Stimulated activated CD8-positive, alpha-beta memory T cell treated with anti-CD3 and anti-CD28 coated beads, Interleukin-4, amount 100 ng/mL, for 1 hour (primary cell): ENCODE measurements at places on chromosomes 7 and 10.

DNA sequence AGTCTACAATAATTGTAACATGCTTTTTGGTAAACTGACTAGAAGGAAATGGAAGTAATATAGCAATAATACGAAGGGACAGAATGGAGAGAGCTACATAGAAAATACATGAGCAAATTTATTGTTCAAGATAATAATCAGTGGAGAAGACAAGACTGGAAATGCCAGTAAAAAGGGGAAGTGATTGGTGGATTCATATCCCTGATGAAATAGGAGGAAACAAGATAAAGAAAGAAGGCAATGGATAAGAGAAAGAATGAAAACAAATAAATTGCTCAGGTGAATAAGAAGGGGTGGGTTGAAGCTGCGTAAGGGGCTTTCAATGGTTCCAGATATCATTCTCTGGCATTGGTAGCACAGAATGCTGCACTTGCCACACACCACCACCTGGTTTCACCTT, 135.9 kb downstream of the LRRN3 start:
- no peak for DNase-seq

GRCh38 chr10:131636841-131637724, 263.7 kb upstream of the PPP2R2D start:
- DNase-seq, result no peak

DNA sequence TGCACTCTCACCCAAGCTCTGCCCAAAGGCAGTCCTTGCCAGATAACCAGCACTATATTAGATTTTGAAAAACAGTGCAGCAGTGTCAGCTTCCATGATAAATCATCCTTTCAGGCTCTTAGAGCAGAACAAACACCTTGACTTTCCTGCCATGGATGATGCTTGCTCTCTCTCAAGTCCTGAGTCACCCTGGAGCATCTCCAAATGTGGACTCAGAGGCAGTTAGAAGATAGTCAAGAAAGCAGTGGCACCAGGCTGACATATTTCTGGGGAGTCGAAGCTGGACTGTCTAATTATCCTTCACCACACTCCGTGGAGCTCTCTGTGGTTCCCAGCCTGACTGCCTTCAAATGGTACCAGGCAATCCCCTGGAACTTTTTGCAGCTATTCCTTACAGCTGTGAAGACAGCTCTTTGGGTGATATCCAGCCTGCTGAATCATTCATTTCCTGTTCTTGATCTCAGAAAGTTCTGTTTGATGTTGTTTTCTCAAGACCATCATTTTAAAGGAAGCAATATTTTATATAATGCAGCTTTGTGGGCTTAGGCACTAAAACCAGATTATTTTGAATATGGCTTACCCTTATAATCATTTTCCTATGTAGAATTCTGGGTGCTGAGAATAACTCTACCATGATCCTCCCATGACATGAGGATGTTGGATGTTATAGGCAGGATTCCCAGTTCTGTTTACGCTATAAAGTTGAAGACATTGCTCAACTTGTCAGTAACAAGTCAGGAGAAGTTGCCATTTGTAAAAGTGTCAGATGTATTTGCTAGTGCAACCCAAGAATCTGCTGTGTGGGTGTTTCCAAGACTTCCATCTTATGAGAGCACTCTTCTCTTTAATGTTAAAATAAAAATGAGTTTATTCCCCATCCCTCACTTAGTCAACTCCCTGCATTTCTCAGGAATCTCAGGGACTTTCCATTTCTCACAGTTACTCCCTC, 233.8 kb downstream of the C7orf25 start:
- DNase-seq, result no peak

DNA sequence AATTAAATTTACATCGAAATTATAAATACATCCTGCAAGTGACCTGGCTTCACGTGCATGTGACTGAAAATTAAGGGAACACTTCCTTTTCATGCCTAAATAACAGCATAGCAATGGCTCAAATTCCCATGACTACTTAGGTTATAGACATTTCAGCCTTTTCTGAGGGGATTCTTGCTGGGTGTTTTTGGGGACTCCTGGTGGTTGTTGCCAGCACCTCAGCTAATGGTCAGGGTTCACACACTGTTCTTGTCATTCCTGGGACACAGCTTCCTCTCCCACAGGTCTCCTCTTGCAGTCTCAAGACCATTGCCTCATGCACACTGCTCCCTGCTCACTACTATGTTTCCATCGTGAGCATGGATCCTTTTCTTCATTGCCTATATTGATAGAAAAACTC, 148.9 kb upstream of the GLI3 start:
- no peak for DNase-seq

DNA sequence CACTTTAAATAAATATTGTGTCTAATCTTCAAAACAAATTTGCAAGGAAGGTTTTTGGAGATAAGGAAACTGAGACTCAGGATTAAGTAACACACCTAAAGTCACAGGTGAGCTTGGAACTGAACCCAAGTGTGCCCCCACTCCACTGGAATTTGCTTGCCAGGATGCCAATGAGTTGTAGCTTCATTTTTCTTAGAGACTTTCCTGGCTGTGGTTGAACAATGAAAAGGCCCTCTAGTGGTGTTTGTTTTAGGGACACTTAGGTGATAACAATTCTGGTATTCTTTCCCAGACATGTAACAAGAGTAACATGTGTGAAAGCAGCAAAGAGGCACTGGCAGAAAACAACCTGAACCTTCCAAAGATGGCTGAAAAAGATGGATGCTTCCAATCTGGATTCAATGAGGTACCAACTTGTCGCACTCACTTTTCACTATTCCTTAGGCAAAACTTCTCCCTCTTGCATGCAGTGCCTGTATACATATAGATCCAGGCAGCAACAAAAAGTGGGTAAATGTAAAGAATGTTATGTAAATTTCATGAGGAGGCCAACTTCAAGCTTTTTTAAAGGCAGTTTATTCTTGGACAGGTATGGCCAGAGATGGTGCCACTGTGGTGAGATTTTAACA, 1.5 kb downstream of the IL6 start:
- no peak for DNase-seq

DNA sequence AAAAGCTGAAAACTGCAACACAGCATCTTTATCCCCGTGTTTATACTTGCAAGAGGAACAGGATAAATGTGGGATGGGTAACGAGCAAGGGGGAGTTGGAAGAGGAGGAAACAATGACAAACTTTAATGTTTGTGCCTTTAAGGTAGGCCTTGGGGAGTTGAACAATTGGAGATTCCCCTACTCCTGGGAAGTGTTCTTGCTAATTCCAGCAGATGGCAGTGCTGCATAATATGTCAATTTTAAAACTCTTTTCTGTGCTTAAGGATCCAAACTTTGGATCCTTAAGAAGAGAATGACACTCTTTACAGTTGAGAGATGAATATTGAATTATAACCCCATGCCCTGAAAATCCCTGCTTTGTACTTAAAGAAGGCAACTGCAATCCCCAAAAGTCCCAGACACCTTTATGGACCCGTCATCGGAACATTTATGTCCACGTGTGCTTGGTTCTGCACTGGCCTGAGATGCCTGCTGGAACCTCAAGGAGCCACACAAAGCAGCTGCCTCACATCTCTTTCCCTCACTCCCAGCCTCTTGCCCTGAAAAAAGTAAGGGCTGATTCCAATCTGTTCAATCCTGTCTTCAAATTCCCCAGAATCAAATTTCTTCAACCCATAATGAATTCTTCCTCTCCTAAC, 12.0 kb downstream of the IFIT5 start:
- DNase-seq, result no peak

- no peak for DNase-seq
Observed at GRCh38 chr10:25028711-25029110, 12.3 kb downstream of the THNSL1 start.

DNA sequence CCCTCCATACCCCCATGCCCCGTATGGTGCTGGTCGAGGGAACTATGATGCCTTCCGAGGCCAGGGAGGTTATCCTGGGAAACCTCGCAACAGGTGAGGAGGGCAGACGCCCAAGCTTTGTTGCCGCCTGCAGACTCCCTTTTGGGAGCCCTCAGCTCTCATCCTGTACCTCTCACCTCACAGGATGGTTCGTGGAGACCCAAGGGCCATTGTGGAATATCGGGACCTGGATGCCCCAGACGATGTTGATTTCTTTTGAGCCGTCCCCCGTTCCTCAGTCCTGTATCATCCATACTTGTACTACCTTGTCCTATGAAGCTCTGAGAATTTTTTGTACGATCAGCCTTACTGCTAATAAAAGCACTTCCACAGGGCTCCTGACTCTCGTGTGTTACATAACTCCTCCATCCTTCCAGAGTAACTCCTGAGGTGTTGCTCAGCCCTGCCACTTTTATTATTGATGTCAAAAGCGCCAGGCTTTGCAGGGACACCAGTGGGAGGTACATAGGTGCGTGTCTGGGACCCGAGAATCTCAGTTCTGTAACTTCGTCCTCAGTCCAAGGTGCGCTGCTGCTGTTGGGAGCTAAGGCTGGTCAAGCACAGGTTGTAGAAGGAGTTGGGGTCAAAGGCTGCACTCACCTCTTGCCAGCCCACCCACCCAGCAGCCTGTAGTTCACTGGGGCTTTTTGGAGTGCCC, 1.1 kb downstream of the UFSP1 start:
- no peak for DNase-seq

DNA sequence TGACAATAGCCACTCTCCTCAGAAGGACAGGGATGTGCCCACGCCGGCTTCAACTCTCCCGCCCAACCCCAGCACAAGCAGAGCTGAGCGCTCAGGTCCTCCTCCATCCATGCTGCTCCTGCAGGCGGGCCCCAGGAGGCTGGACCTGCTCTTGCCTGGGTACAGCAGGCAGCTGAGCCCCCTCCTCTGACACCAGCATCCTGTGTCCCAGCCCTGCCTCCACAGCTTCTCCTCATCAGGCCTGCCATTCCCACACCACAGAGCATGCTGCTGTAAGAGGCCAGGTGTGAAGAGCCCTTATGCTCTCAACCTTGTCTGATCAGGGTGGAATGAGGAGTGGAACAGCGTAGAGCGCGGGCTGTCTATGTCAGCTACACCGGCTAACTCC, 302.2 kb downstream of the PTPRN2 start:
- DNase-seq, result no peak

DNA sequence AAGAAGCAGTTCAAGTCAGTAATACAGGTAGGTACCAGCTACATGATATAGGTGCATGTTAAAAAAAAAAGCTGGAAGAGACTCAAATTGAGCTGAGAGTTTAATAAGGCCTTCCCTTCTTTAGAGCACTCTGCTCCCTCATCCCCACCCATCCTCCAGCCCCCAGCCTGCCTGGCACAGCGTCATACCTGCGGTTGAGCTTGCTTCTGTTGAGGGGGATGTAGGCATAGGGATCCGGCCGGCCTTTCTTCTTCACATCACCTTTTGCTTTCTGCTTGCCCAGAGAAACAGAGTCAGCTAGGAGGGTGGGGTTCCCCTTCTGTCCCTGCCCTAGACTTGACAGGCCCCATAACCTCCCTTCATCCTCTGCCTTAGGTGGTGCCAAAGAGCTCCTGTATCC, 23.8 kb upstream of the FRAT2 start:
- no peak for DNase-seq

GRCh38 chr10:31030800-31031199, 865 bp downstream of the ZNF438 start:
- DNase-seq, result no peak

GRCh38 chr7:12130609-12131008, 80.5 kb upstream of the TMEM106B start:
- no peak for DNase-seq

DNA sequence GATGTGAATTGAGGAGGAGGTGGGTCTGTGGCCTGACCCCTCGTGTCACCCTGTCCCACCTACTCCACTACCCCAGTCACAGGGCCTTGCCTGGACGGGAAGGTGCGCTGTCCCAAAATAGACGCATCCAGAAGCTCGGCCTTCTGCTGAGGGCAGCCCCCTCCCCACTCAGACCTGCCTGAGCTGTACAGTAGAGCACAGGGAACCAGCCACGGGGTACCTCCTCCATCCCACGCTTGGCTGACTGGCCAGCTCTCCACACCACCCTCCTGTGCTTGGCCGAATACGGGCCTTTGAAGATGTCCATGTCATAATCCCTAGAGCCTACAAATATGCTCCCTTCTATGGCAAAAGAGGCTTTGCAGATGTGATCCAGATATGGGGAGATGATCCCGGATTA, 88.3 kb downstream of the CHST15 start:
- no peak for DNase-seq

- DNase-seq, result no peak
Observed at GRCh38 chr7:134532180-134532953, 5.0 kb downstream of the AKR1B10 start.

GRCh38 chr10:131159771-131160170, 151.8 kb downstream of the TCERG1L start:
- DNase-seq, result no peak

- DNase-seq, result no peak
Observed at GRCh38 chr7:42690794-42691639, 220.9 kb downstream of the C7orf25 start.

GRCh38 chr10:124125305-124126116, 32.1 kb upstream of the CHST15 start:
- DNase-seq, result no peak
